ENCODE measurements at places on chromosomes 16 and 17. TPM values are rescaled to one million over a fixed set of nuclear protein-coding genes. Genes with fewer than 3 reads are reported as not detected.

The CCL8 gene
- not detected for total RNA-seq

The TSEN54 gene
- 38.8 TPM for total RNA-seq

The CMTR2 gene
- total RNA-seq = 18.9 TPM

The SMIM36 gene
- total RNA-seq = not detected

The EME2 gene
- 7.3 TPM for total RNA-seq

The SLC16A13 gene
- 0.43 TPM for total RNA-seq

The GRAPL gene
- total RNA-seq = not detected

The SBK1 gene
- 0.02 TPM for total RNA-seq

The C1QTNF8 gene
- not detected for total RNA-seq

The MYH11 gene
- total RNA-seq = 0.03 TPM

The SLC47A1 gene
- total RNA-seq = not detected

The CACNA1G gene
- total RNA-seq = 0.40 TPM

The C16orf54 gene
- 1.5 TPM for total RNA-seq

The RDM1 gene
- total RNA-seq = 3.2 TPM

DNA sequence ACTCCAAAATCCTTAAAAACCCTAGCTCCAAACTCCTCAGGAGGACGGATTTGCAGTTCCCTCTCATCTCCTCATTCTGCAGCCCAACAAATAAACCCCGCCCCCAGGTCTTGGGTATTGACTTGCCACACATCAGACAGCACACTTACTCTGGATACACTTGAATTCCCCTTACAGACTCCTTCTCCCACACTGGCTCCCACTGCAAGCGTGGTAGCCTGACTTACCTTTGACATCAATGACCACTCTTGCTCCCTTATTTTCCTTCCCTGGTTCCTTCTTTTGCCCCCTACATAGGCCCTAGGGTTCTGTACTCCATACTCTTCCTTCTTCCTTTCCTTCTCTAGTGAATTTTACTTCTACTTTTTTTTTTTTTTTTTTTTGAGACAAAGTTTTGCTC, 7.5 kb downstream of the RFFL start:
- no peak for DNase-seq

DNA sequence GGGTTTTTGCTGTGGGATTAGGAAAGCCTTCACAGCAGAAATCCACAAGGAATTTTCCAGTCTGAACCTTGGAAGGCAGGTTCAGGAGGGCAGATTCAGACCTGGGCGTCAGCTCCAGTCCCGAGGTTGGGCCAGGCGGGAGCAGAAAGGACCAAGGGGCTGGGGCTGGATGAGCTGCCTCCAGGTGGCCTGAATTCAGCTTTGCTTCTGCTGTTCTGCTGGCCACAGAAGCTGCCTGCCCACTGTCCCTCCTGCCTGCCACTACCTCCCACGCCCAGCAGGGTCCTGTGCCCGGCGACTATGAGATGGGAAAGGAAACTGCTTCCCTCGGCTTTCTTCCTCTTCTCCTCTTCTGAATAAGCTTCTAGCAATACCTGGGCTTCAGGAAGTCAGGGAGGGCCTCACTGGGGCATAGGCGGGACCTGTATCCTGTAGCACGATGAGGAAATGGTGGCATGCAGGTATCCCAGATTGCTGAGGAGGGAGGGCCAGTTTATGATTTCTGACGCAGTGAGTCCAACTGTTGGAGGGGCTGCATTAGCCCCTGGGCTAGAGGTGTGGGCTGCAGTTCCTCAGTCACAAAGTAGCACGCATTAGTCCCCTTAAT, 18.4 kb downstream of the TBX4 start:
- DNase-seq = no peak

GRCh38 chr17:37065486-37066321, 117.0 kb downstream of the AATF start:
- no peak for DNase-seq

DNA sequence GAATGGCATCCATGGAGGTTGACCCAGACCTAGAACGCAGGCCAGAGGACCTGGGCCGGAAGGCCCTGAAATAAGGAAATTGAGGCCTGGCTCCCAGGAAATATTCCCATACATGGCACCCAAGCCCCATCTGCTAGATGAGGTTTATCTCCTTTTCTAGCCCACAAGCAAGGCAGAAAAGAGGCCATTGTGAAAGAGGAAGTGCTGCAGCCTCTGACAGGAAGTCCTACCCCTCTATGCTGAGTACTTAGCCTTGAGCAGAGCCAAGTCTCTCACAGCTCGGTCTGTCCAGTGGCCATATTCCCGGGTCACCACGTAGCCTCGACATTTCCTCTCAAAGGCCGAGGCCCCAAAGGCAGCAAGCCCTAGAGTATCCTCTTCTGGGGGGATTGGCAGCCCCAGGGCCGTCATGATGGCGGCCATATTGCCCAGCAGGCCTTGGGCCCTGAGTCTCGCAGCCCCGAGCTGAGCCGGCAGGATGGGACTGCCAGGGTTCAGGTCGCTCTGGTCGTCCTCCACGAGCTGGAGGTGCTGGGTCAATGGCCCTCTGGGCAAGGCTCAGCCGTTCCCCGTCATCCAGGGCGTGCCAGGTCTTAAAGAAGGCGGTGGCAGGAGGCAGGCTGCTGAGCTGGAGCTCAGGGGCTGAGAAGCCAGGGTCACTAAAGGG, 7.8 kb downstream of the CTF1 start:
- no peak for DNase-seq

DNA sequence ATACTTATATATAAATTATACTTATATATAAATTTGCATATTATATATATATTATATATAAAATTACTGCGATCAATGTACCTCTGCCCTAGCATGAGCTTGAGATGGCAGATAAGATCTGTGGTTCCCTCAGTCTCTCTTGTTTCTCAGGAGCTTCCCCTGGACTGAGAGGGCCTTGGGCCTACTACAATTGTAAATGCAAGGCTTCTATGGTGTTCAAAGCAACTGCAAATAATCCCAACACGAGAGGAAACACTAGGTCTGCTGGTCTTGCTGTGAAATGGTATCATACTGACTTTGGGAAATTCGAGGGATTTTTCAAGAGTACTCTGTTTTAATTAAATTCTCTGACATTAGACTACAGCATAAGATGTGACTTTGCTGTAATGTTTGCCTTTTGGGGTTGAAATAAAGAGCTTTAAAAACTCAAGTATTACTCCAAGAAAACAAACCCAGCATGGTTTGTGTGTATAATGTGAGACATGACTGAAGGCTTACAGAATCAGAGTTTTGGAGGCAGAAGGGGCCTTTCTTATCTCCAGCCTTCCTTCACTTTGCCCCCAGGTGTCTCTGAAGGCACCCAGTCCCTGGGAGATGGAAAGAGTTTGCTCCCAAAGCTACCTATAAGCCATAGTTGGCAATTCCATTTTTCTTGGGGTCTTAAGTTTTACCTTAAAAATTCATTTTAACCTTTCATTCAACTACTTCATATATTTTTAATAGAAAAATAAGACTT, 24.2 kb downstream of the ACSM1 start:
- no peak for DNase-seq

DNA sequence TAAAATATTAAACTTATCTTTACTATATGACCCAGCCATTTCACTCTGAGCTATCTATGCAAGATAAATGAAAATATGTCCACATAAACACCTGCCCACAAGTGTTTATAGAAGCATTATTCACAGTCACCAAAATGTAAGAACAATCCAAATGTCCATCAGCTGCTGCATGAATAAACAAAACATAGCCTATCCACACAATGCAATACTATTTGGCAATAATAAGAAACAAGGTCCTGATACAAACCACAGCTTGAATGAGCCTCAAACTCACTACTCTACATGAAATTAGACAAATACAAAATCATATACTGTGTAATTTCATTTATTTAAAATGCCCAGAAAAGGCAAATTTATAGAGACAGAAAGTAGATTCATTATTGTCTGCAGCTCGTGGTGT, 355.1 kb downstream of the CDH8 start:
- no peak for DNase-seq

DNA sequence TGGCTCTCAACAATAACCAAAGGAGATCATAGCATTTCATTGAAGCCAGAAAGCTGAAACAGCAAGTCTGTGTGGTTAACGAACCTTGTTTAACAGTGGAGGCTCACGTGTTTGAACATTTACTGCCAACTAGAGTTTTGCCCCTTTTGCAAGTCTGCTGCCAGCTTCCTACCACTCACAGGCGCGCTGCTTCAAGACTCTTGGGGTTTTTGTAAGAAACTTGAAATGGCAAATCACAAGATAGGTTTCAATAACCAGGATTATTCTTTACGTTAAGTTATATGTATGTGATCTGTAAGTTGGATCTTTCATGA, 1.2 kb downstream of the SNTB2 start:
- no peak for DNase-seq

DNA sequence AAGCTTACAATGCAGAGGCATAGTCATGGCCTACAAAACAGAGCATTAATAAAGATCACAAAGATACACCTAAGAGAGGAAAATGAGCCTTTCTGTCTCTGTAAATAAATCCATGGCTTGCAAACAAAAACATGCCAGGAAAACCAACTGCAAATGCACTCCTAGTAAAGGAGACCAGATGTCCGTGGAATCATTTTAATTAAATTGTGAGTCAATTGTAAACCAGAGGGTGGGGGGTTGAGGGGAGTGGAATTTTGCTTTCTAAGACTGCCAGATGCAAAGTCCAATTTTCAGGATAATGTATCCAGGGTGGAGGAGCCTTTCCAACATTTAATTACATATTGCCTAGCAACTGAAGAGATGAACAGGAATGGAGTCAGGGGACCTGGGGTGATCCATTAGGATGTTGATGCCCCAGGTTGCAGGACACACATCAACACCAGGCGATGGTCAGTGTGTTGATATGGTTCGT, 390.3 kb upstream of the CCL2 start:
- no peak for DNase-seq

GRCh38 chr16:87436225-87437172, 44.4 kb downstream of the MAP1LC3B start:
- DNase-seq = peak; percentile 61

- DNase-seq = no peak
These were observed 15.9 kb upstream of the TBX4 start for GRCh38 chr17:61436273-61436672.

GRCh38 chr17:72407336-72407909, 286.6 kb downstream of the SOX9 start:
- DNase-seq = peak; percentile 97

DNA sequence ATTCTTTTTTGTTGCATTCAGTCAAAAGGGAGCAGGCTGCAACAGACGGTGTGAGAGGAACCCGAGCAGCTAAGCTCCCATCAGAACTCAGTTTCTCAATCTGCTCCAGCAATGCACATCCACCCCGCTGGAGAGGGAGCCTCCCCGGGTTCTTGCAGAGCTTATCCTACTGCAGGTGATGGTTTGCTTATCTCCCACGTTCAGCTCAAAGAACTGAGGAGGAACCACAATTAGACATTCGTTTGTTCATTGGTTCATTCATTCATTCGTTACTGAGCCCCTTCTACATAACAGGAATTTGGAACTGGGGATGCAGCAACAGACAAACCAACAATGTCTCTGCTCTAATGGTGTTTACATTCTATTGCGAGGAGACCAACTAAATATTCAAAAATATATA, 22.2 kb upstream of the ALOX15 start:
- no peak for DNase-seq
